Neural progenitor cell (in vitro differentiated cells): ENCODE measurements at places on chromosomes 3 and 15. TPM values are rescaled to one million over a fixed set of nuclear protein-coding genes. Genes with fewer than 3 reads are reported as not detected.

The CADPS gene
- total RNA-seq: 11.7 and 17.3 TPM in 2 replicates

DNA sequence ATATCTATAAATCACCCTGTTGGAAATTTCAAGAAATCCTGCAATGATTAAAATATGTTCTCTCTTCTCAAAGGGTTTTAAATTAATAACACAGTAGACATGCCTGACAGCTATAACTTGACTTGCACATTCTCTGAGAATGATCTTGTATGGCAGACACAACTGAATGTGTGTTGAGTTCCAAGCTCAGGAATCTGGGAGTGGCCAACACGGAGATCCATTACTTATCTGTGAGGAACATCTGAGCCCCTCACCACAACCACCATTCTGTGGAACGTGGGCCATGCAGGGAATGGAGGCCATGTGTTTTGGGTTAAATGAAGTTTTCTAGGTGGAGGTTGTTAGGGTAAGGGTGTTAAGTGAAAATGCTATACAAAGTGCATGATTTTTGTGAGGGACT lies 105.3 kb upstream of the CHMP2B start:
- H3K4me1 ChIP-seq: peaks cover 24% of the 10 kb centered on the region
- no peaks in the 10 kb centered on the region for H3K36me3 ChIP-seq
- DNase-seq: no peak

The PIK3CA gene
- 14.1 and 24.5 TPM in 2 replicates for total RNA-seq

GRCh38 chr3:43086460-43087165 lies 19.3 kb downstream of the POMGNT2 start:
- H3K27me3 ChIP-seq: no peaks in the 10 kb centered on the region
- H3K27ac ChIP-seq: no peak overlapping the region
- no peaks in the 10 kb centered on the region for H3K36me3 ChIP-seq
- H3K4me1 ChIP-seq: no peaks in the 10 kb centered on the region
- no peak for DNase-seq

The ACTR8 gene
- 32.8 and 40.8 TPM in 2 replicates for total RNA-seq

GRCh38 chr15:50210462-50211157 lies 28.6 kb downstream of the SLC27A2 start:
- H3K27ac ChIP-seq: no peak overlapping the region
- peaks cover 6% of the 10 kb centered on the region for H3K4me1 ChIP-seq
- peak; percentile 8 for DNase-seq
- no peaks in the 10 kb centered on the region for H3K27me3 ChIP-seq

DNA sequence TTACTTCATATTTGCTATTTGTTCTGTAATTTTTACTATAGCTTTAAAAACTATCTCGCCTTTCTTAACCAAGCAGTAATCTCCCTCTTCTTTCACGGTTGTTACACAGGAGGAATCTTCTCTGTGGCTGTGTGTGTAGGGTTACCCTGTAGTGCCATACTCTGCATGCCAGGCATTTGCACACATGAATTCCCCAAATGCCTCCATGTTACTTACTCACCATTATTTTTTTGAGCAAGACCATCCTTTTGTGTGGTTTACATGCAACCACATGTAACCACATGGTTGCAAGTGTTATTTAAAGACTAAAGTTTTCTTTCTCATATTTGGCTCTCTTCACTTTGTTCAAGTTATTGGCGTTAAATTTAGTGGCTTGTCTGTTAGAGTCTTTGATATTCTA lies 45.5 kb downstream of the HPS3 start:
- H3K4me3 ChIP-seq: no peak overlapping the region
- H3K4me1 ChIP-seq: peaks cover 6% of the 10 kb centered on the region
- no peaks in the 10 kb centered on the region for H3K27me3 ChIP-seq
- no peak overlapping the region for H3K27ac ChIP-seq
- H3K36me3 ChIP-seq: peaks cover 5% of the 10 kb centered on the region
- peak; percentile 48 for DNase-seq

GRCh38 chr15:85558848-85559247 lies 178.4 kb downstream of the AKAP13 start:
- no peaks in the 10 kb centered on the region for H3K27me3 ChIP-seq
- H3K27ac ChIP-seq: no peak overlapping the region
- no peak for DNase-seq
- H3K36me3 ChIP-seq: no peaks in the 10 kb centered on the region
- H3K4me3 ChIP-seq: no peak overlapping the region
- peaks cover 10% of the 10 kb centered on the region for H3K4me1 ChIP-seq

- H3K27ac ChIP-seq: no peak overlapping the region
- no peaks in the 10 kb centered on the region for H3K4me1 ChIP-seq
- H3K4me3 ChIP-seq: no peak overlapping the region
These were observed 358.1 kb downstream of the NSUN3 start for GRCh38 chr3:94420931-94421330.

The CPNE9 gene
- total RNA-seq: 0.43 TPM in 1 of 2 replicates, not detected in the other

The ZDHHC3 gene
- total RNA-seq: 41.2 and 65.8 TPM in 2 replicates

GRCh38 chr3:161474741-161475140 lies 21.9 kb upstream of the OTOL1 start:
- no peak overlapping the region for H3K27ac ChIP-seq
- no peaks in the 10 kb centered on the region for H3K27me3 ChIP-seq
- H3K4me3 ChIP-seq: no peak overlapping the region
- no peaks in the 10 kb centered on the region for H3K4me1 ChIP-seq
- no peak for DNase-seq
- H3K36me3 ChIP-seq: no peaks in the 10 kb centered on the region

The TNFAIP8L3 gene
- not detected in 2 replicates for total RNA-seq

GRCh38 chr3:183494341-183494740 lies 61.2 kb downstream of the KLHL6 start:
- H3K4me1 ChIP-seq: no peaks in the 10 kb centered on the region
- no peak for DNase-seq
- H3K4me3 ChIP-seq: no peak overlapping the region

The CNTN4 gene
- total RNA-seq: 5.1 and 5.2 TPM in 2 replicates

- H3K36me3 ChIP-seq: no peaks in the 10 kb centered on the region
- peaks cover 32% of the 10 kb centered on the region for H3K27me3 ChIP-seq
- no peak for DNase-seq
- H3K27ac ChIP-seq: no peak overlapping the region
- peaks cover 16% of the 10 kb centered on the region for H3K4me1 ChIP-seq
- H3K4me3 ChIP-seq: no peak overlapping the region
These were observed 2.1 kb upstream of the SNX22 start for GRCh38 chr15:64149424-64149823.

The CEMIP gene
- 0.03 TPM in 1 of 2 replicates, not detected in the other for total RNA-seq

GRCh38 chr3:31925271-31925630 lies 55.8 kb downstream of the OSBPL10 start:
- no peaks in the 10 kb centered on the region for H3K27me3 ChIP-seq
- no peak for DNase-seq
- H3K27ac ChIP-seq: no peak overlapping the region
- H3K4me3 ChIP-seq: no peak overlapping the region
- peaks cover 10% of the 10 kb centered on the region for H3K4me1 ChIP-seq

DNA sequence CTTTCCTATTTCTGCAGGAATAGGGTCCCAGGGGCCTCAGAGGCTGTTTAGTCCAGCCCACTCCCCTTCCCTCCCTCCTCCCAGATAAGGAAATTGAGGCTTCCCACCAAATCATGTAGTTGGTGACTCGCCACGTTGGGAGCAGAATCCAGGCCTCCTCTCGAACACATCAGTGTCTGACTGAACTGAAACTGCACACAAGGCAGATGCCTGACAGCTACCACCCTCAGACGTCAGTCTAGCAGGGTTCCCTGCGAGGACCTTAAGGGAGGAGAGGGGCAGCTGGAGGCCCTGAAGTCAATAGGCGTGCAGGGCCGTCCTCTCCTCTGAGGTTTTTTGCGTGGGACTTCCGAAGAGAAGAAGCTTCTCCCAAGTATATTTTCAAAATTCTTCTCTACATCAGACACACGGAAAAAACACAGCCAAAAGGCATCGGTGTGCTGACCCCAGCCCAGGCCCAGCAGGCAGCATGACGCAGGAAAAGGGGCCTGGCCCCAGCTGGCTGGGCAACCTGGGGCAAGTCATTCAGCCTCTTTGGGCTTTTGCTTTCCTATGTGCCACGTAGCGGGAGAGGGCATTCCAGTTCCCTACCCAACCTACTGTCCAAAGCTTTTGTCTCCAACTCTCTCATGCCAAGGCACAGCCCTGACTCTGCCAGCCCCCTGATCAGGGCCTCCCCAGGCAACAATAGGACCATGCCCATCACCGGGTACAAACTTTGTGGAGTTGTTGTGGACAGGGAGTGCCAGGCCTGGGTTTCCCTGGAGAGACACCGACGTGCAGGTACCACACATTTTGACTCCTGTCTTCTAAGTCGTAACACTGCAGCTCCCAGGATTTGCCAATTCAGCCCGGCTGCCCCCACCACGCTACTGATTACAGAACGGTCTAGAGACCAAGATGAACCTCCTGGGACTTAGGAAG lies 283.1 kb downstream of the XXYLT1 start:
- H3K4me3 ChIP-seq: no peak overlapping the region
- H3K27me3 ChIP-seq: peaks cover 25% of the 10 kb centered on the region
- no peak overlapping the region for H3K27ac ChIP-seq
- peaks cover 11% of the 10 kb centered on the region for H3K4me1 ChIP-seq

The A4GNT gene
- not detected in 2 replicates for total RNA-seq

The NANOGP8 gene
- 1.5 TPM in 1 of 2 replicates, not detected in the other for total RNA-seq

The TGM4 gene
- total RNA-seq: 0.04 and 0.12 TPM in 2 replicates

The COL8A1 gene
- total RNA-seq: not detected in 2 replicates

GRCh38 chr15:58056015-58056414 lies 9.5 kb downstream of the ALDH1A2 start:
- DNase-seq: no peak
- H3K4me3 ChIP-seq: no peak overlapping the region
- peaks cover 57% of the 10 kb centered on the region for H3K4me1 ChIP-seq
- peaks cover 10% of the 10 kb centered on the region for H3K27me3 ChIP-seq
- H3K36me3 ChIP-seq: no peaks in the 10 kb centered on the region
- H3K27ac ChIP-seq: no peak overlapping the region
